Nucleus accumbens (tissue), 56 donors: ENCODE measurements at places on chromosomes 3 and 15.

- no peak for DNase-seq
Observed at GRCh38 chr3:17846466-17846865, 104.0 kb upstream of the TBC1D5 start.

DNA sequence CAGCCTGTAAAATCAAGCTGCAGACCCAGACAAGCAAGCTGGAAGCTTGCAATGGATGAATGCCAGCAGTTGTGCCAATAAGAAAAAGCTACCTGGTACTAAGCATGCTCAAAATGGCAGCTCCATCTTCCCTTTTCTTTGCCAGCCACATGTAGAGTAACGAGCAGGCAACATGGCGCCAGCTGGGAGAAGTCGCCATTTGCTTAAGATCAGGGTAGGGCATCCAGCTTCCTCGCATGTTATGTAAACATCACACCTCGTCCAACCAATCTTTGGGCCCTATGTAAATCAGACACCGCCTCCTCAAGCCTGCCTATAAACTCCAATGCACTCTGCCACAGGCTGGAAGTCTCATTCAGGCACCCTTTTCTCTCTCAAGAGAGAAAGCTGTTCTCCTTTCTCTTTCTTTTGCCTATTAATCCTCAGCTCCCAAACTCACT, 973.9 kb downstream of the FHIT start:
- DNase-seq = peak; percentile 8

DNA sequence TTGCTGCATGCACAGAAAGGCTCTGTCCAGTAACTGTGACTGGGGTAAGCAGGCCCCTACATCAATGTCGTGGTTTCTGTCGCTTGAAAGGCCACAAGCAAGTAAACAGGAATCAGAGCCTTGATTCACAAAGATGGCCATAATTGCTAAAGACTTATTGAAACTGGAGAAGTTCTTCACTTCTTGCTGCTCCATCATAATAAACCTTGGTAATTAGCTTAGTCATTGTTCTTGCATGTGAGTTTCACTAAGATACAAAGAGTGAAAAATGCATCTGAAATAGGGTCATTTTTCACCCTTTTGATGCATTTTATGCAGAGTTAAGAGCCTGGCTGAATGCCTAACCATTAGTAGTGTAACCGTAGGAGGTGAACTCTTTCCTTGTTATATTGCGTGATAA, 3.2 kb downstream of the SEMA6D start:
- DNase-seq = no peak

GRCh38 chr3:14799146-14799545, 19.6 kb upstream of the FGD5 start:
- DNase-seq = no peak

DNA sequence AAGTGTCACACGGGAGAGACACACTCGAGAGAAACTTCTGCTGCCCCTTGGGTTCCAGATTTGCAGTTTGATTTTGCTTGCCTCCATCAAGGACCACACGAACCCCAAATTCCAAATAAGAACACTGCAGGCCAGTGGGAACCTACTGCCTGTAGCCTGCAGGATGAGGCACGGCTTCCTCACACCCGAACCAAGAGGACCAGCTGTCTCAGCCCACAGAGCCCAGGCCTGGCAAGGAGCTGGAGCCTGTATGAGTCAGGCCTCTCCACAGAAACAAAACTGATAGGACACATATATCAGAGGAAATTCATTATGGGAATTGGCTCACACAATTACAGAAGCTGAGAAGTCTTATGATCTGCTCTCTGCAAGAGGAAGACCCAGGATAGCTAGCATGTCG, 188.1 kb upstream of the NSMCE3 start:
- DNase-seq = no peak

DNA sequence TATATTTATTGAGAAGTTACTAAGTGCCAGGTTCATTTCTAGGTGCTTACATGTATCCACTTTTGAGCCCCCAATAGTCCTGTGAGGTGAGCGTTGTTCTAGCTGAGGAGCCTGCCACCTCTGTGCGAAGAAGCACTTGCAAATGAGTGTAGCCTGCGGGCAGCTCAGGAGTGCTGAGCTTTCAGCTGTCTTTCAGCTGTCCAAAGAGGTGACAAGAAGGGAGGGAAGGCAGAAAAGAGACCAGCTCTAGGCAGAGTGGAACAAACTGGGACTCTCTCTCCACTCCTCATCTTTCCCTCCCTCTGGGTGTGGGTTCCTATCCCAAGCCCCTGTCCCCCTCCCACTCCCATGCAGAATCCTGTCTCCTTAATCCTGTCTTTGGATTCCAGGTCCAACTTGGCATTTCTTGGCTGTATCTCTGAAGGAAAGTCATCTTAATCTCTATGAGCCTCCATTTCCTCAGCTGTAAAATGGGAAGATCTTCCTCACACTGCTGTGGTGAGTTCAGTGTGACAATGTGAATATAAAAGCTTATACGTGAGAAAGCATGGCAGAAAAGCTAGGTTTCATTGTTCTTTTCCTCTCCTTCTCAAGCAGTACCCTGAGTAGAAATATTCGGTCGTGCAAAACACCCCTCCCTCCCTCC, 6.7 kb upstream of the SRP14 start:
- DNase-seq = no peak

GRCh38 chr3:16841904-16842271, 42.9 kb upstream of the PLCL2 start:
- no peak for DNase-seq

GRCh38 chr3:10574101-10574620, 68.8 kb upstream of the ATP2B2 start:
- DNase-seq = no peak

DNA sequence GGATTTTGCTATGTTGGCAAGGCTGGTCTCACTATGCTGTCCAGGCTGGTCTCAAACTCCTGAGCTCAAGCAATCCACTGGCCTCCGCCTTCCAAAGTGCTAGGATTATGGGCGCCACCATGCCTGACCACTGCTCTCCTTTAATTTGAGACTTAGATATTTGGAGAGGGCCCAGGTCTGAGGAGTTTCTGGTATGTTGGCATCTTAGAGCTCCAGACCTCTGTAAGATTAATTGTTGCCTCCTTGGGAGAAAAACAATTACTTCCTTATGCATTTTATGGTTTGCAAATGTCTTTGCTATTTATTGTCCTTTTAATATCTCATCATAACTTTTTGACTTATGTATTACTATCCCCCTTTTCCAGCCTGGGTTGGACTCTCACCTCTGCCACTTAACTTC, 2.9 kb downstream of the ZNF774 start:
- no peak for DNase-seq

DNA sequence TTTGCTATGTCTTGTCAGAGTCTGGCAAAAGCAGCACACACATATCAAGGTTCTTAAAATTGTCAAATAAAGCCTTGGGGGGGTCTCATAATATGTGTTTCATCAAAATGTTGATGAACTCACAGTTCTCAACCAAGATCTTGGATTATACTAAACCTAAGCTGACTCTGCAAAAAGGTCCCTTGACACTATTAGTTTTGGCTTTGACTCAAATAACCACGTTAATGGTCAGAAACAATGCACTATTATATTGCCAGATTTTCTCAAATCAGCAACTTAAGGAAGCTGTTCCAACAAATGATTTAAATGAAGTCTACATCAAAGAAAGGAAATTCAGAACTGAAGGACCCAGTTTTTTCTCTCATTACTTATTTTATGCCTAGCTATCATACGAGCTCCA, 1063.9 kb downstream of the ROBO1 start:
- no peak for DNase-seq

- no peak for DNase-seq
Observed at GRCh38 chr15:70833861-70834765, 19.8 kb downstream of the LARP6 start.

DNA sequence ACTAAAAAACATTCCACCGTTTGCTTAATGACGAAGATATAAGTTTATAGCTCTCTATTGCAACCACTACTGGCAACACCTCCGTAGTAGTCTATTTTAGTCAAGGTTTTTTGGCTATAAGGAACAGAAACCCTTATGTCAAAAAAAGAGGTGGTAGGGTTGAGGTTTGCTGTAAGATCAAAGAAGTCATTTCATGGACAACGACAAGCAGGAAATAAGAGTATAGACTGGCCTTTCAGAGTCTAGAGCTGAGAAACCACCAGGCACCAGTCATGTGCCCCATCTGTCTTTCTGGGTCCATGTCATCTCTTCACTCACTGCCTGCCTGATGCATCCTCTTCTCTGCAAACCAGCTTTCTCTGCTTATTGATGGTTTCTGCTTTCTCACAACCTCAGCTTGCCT, 42.7 kb downstream of the THBS1 start:
- no peak for DNase-seq

DNA sequence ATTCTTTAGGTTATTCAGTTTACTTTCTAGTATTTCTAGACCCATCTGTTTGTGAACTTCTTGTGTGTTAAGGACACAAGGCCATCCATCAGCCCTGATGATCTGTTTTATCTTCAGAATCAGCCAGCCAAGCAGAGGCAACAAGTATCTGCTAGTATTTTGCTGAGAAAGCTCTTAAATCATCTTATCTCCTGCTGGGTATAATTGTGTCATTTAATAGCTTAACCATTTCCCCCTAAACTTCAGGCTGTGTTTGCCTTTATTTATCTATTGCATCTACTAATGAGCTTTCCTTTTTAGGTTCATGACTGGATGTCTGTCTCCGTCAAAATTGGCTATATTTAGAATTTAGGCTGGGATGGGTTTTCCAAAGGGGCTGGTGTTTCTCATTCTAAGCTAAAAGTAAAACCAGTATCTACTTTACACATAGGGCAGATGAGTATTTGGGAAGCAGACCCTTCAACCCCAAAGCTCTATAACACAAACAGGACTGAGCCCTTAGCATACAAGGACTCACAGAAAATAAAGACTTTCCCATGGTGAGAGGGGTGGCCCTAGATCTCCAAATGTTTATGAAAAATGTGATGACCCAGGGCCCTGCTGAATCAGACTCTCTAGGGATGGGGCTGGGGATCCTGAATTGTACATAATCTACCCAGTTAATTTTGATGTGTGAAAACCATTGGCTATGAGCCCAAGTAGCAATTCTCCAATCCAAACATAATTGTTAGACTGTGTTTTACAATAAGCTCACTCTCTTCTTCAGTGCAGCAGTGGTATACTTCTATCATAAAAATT, 65.3 kb upstream of the PSMD6 start:
- no peak for DNase-seq

- DNase-seq = no peak
Observed at GRCh38 chr3:94643400-94643799, 580.5 kb downstream of the NSUN3 start.

GRCh38 chr3:16538507-16538906, 25.0 kb upstream of the RFTN1 start:
- no peak for DNase-seq

DNA sequence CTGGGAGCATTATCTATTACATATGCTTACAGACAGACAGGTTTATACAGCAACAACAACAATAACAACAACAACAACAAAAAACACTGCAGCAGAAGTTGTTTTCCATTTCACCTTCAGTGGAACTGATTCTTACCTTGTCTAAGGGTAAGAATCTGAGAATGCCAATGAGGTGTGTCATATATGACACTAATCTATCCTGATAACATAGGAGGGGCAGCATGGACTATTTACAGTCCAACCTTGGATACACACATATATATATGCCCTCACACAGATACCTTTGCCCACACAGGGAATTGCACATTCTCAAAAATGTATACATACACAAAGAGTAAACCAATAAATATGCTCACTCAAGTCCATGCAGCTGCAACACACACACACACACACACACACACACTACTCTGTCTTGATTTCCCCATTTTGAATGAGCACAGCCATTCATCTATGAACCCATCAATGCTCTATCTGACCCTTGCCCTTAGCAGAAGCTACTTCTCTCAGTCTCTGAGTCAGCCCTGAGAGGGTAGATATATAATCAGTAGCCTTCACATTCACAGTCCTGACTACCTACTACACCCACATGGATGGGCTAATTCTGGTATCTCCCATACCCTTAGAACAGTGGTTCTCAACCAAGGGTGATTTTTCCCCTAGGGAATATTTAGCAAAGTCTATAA, 9.7 kb upstream of the TRANK1 start:
- no peak for DNase-seq

DNA sequence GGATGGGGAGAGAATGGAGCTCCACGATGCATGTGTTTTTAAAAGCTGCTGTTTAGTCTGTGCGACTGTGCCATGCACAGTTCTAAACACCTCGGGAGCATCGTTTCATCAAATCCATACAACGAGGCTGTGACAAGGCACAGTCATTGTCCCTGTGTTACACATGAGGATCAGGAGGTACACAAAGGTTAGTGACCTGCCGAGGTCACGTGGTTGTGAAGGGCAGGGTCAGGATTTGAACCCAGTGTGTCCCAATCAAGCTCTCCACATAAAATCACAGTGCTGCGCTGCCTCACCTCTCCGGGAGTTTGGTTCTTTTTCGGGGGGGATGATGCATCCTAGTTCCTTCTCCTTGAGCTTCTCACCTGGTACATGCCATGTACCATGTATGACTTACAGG, 18.7 kb upstream of the KIF23 start:
- no peak for DNase-seq
